MG63 (cell line): ENCODE measurements at places on chromosomes 11 and 22.

GRCh38 chr11:2377511-2378443, 667 bp downstream of the CD81 start:
- peak; percentile 72 for DNase-seq

- DNase-seq, result no peak
Measured at GRCh38 chr11:10937385-10937771, 79.5 kb upstream of the ZBED5 start.

DNA sequence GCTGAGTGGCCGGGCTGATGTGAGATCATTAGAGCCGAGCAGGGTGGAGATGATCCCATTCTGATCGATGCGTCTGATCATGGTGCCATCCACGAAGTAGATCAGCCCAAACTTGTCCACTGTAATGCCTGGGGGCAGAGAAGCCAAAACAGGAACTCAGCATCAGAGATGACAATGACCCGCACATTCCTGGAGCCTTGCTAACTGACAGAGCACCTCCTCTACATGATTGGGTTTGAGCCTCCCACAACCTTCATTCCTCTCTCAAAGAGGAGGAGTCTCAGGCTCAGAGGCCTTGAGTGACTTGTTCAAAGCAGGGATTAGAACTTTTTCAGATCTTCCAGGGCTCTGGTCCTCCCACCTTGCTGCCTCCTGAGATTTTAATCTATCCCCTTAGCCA, 133.7 kb upstream of the NARS2 start:
- no peak for DNase-seq

DNA sequence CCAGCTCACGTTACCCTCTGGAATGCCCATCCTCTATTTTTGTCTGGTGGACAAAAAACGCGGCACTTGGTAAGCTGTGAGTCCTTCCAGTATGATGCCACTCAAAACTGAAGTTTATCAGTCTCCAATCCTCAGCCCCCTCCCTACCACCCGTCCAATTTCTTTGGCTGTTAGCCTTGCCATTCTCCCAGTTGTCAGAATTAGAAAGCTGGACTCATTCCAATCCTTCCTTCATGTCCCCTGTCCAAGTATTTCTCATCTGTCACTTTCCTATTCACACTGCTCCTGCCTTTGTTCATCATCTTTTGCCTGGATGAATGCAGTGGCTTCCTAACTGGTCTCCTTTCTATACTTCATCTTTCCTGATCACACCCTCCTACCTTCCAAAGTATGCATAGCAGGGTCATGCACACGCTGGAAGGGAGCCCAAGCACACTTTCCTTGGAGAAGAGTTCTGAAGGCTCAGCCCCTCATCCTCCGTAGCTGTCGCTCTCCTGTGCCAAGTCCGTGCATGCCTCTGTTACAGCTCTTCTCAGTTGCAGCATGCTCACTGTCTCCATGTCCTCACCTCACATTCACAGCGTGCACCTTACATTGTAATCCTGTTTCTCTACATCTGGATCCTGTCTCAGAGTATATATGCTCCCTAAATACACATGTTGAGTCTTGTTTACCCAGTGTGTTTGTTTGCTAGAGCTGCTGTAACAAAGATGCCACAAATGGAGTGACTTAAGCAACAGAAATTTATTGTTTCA, 19.4 kb downstream of the APLP2 start:
- DNase-seq, result no peak

DNA sequence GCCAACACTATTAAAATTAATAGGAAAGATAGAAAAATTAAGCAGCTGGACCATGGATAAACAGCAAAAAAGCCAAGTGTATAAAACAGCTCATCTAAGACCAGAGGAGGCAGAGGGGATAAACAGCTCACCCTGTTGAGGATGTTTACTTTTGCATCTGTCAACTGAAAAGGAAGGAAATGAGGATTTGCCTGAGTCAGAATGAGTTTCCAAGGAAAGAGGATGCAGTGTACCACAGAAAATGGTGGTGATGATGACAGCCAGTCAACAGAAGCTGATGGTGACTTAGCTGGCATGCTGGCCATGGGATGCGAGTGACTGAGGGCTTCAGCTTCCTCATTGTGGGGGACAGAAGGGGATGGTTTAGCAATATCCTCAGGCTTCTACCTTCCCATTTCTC, 183.5 kb downstream of the KIRREL3 start:
- DNase-seq, result peak; percentile 23

GRCh38 chr11:131938351-131938751, 567.9 kb downstream of the NTM start:
- peak; percentile 33 for DNase-seq

DNA sequence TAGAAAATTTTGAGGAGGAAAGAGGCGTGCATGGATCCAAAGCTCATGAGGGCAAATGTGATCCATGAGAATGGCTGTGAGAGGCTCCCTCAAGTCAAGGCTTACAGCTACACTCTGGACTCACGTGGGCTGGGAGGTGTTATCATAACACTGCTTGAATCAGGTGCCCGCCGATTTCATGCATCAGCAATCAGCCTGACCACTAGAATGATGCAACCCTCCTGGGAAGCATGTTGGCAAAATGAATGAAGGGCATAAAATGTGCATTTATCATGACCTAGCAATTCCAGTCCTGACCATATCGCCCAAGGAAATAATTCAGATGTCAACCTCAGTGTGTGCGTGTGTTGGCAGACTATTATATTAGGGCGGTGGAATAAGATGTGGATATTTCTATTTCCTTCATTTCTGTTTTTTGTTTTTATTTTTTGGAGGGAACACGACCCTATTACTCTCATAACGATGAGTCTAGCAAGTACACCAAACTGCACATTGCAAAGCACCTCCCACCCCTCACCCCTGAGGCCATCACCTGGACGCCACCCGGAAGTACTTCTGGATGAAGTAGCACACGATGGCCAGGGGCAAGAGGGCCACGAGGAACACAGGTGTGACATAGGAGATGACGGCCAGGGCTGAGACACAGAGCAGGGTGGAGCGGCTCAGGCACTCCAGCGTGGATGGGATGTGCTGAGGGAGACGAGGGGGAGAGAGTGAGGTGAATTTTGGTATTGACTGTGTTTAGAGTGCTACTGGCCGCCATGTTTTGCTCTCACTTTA, 15.7 kb upstream of the KCNJ11 start:
- DNase-seq, result peak; percentile 31

GRCh38 chr22:27775758-27776649, 25.6 kb downstream of the MN1 start:
- no peak for DNase-seq

GRCh38 chr11:106321601-106322000, 244.1 kb downstream of the AASDHPPT start:
- DNase-seq, result no peak

- no peak for DNase-seq
Measured at GRCh38 chr11:69560141-69560790, 78.8 kb downstream of the LINC01488 start.

DNA sequence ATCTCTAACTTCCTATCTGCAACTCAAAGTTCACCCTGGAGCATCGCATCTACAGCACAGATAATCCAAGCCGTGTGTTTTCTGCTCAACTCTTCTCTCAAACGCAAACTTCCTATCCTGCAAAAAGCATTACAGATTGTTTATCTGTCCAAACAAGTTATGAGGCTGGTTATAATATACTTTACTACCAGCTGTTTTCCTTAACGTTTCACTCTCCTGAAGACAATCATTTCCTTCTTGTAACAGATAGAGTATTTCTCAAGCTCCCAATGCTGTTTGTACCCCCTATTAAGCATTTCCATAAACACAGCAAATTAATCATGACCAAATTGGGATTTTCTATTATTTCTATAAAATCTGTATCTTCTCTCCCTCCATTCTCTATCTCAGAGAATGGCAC, 84.7 kb downstream of the SBF2 start:
- DNase-seq, result no peak

DNA sequence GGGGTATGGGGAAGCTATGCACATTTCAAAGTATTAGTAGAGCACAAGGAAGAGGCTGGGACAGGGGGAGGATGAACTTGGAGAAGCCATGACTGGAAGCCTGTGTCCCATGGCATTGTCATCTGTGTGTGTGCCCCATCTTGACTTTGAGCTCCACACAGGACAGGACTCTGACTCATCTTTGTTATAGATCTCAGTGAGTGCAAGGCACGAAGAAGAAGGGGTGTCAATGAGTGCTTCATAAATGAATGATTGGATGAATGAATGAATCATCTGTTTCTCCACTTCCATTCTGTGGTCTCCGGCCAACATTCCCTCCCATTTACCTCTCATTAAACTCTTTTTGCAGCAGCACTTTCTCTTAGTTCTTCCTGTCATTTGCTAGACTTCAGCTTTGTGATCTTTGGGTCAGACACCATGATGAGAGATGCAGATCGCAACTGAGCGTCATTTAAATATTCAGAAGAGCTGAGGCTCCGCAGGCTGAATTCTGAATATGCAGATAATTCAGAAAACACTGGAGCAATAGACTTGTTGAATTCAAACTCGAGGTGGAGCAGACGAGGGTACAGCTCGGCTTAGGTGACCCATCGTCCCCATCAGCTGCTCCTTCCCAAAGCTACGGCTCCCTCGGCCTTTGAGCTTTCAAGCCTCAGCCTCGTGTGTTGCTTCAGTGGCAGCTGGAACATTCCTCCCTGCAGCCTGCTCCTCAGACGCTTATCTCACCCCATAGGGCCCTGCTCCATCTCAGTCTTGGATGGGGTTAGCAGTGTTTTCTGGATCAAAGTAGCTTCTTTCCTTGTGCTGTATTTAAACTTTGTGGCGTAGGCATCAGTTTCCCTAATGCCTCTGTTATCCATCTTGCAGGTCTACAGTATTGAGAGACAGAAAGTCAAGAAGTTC, 30.8 kb downstream of the APOL3 start:
- no peak for DNase-seq
